ENCODE measurements at places on chromosomes 13 and 19.

DNA sequence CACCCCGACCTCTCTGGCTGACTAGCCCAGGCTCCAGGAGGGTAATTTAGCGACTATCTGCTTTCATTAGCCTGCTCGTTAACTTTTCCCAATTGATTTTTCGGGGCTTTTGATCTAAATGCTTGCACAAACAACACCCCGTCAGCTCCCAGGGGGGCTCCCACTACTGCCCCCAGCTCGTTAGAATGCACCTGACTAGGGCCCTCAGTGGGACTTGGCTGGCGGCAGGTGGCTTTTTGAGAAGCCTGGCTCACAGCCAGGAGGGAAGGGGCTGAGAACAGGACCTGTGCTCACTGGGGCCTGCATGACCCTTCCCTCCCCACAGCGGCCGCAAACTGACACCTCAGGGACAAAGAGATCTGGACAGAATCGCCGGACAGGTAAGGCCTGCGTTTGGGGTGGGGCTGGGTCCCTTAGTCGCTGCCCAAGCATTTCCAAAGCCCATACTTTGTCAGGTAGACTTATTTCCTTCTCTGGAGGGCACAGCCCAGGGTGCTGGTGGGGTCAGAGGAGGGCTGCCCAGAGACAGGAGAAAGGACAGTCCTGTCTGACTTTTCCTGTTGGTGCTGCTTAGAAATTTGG, 7.6 kb upstream of the CD79A start:
- DNase-seq = no peak

DNA sequence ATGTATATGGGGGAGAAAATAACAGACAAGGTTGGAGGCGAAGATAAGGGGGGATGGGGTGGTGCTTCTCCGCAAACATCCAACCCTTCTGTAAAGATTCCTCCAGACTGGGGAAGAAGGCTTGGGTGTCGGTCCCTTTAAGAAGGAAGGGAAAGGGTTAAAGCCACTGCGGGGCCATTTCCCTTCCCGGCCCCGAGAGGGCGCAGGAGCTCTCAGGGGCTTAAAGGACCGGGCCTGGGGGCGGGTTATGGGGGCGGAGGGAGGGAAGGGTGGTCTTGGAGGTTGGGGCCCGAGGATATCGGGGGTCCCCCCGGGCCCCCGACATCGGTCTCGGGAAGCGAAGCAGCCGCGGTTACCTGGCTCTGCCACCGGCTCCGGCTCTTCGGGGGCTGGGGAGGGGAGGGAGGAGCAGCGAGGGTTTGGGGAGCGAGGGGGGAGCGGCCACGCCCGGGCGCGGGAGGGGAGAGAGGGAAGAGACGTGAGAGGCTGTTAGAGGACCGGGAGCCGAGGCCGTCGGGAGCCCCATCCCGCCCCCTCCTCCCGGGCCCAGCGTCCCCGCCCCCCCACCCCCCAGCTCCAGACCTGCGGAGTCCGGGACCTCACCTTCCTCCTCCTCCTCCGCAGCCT, 2.8 kb downstream of the TNNT1 start:
- DNase-seq = no peak

- no peak for DNase-seq
Observed at GRCh38 chr19:35618857-35619256, 6.3 kb downstream of the HAUS5 start.

DNA sequence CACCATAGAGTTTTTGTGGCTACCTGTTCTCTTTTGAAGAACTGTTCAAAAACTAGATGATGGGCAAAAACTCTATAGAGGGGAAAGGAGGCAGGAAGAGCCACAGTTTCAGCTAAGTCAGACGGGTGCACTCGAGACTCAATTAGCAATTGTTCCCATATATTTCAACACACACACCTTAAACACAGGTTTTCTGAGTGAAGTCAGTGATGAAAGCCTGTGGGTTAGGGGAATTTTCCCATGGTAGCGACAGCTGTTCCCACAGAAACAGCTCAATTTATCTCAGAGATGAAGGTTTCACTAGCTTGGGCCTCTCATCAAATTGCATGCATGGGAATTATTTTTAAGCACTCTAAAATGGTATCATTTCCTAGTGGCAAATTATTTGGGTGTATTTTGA, 143.4 kb downstream of the ZIC5 start:
- no peak for DNase-seq

DNA sequence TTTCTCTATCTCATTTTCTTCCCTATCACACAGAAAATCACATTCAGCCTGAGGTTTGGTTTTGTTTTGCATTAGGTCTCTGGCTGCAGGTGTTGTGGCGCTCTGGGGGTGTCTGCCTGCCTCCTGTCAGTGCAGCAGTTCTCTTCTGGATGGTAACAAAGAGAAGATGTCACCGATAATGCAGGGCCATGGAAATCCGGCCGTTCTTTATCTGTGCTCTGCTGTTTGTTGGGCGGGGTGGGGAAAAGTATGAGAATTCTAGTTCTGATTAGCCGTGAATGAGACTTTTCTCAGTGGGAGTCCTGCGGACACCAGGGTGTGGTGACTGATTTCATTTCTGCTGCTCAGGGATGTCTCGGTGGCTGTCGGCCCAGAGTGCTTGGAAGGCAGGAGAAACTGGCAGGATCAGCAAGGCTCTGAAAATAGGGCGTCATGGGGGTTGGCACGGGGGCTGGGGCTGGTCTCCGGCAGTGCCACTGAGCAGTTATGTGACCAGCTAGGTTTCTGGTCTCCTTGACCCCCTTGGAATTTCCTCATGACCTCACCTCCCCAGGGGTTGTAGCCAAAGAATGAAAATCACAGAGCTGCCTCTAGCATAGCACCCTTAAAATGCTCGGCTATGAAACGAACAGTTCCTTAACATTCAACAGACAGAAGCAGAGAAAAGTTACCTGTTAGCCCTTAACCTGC, 5.0 kb downstream of the RNF113B start:
- DNase-seq = no peak

GRCh38 chr19:34759218-34759917, 13.6 kb downstream of the ZNF599 start:
- no peak for DNase-seq

GRCh38 chr13:109785141-109785891, 1.1 kb downstream of the IRS2 start:
- peak; percentile 60 for DNase-seq

- DNase-seq = no peak
Observed at GRCh38 chr13:31042481-31043165, 110.2 kb downstream of the TEX26 start.

DNA sequence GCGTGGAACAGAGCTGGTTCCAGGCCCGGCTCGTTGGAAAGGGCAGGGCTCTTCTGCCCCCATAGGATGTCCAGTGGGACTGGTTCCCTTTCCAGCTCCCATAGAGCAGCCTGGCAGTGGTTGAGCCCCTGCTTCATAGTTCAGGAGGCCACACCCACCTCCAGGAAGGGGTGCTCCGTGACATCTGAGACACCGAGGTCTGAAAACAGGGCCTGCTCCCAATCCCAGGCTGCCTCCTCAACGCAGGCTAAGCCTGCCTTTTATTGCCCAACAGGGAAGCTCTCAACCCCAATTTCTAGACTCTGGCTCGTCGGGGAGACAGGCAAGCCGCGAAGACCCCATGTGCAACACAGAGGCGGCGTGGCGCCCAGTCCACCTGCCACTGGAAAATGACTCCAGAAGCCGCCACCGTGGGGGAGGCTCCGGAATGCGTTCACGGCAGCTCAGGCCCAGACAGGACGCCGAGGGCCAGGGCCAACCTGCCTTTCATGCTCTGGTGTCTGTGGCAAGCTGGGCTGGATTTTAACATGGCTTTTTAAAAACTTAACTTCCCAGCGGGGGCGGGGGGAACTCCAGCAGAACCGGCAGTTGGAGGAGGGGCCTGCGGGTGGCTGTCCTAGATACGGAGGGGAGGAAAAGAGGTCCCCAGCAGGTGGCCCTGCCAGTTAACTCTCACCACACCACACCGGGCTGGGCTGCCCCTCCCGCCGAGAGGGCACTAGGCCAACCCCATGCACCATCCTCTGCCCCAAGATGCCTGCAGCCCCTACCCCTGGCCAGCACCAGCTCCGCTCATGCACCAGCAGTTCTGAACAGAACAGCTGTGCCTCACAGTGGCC, 17.9 kb upstream of the TINCR start:
- no peak for DNase-seq
